DMS79 (cell line): ENCODE measurements at places on chromosomes 13 and 19.

DNA sequence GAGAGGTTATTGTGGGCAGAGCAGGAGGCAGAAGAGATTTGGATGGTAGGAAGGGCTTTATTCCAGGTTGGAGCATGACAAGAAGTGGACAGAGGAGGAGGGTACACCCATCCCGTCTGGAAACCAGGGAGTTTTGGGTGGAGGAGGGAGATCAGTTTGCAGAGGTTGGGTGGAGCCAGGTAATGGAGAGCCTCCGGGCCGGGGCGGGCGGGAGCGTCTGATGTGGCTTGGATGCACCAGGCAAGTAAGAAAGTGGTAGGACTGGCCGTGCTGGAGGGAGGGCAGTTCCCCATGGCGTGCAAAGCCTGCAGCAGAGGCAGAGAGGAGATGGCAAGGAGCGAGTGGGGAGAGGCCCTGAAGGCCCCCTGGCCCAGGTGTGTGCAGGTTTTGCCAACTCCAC is 10.9 kb downstream of the IGFLR1 start:
- DNase-seq: no peak

DNA sequence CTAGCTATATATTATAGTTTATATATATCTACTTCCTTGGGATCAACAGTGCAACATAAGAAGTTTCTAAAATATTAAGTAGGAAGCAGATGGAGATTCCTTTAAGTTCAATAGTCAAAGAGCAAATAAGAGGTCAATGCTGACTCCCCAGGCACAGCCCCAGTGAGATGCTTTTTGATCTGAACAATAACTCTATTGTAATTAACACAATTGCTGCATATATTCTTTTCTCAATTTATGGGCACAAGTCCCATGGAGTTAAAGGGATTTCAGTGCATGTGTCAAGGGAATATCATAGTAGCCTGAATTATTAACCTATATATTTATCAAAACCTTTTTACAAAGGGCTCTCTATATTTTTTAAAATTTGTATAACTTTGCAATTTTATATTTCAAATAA is 180.8 kb downstream of the SPRY2 start:
- DNase-seq: no peak

GRCh38 chr13:27559719-27560118 is 60.6 kb downstream of the LNX2 start:
- DNase-seq: no peak

GRCh38 chr13:109344552-109345157 is 441.7 kb downstream of the IRS2 start:
- no peak for DNase-seq

GRCh38 chr13:66887088-66887487 is 343.0 kb downstream of the PCDH9 start:
- no peak for DNase-seq

- no peak for DNase-seq
Measured at GRCh38 chr13:68976287-68976686, 1131.3 kb upstream of the ATXN8OS start.

- DNase-seq: no peak
Measured at GRCh38 chr13:110811771-110812120, 98.2 kb downstream of the ING1 start.

GRCh38 chr13:20219577-20219976 is 12.5 kb downstream of the GJB6 start:
- no peak for DNase-seq

DNA sequence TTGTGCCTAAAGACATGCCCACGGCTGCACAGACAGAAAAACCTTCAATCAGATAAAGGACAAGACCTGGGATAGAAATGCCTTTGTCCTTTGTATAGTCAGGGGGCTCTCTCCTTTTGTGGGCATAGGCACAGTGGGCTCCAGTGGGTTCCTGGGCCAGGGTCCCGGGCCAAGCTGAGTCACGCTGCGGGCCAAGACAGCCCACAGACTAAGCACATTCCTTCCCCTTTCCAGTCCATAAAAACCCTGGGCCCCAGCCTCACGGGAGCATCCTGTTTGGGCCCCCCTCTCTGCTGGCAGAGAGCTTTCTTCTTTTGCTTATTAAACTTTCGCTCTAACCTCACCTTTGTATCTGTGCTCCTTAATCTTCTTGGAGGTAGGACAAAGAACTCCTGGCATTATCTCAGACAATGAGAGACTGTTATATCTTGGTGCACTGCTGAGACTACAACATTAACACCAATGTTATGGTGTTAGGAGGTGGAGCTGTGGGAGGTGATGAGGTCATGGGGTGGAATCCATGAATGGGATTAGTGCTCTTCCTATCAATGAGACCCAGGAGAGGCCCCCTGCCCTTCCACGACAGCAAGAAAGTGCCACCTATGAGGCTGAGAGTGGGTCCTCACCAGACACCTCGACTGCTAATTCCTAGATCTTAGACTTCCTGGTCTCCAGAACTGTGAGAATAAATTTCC is 20.8 kb upstream of the FBXL3 start:
- no peak for DNase-seq

DNA sequence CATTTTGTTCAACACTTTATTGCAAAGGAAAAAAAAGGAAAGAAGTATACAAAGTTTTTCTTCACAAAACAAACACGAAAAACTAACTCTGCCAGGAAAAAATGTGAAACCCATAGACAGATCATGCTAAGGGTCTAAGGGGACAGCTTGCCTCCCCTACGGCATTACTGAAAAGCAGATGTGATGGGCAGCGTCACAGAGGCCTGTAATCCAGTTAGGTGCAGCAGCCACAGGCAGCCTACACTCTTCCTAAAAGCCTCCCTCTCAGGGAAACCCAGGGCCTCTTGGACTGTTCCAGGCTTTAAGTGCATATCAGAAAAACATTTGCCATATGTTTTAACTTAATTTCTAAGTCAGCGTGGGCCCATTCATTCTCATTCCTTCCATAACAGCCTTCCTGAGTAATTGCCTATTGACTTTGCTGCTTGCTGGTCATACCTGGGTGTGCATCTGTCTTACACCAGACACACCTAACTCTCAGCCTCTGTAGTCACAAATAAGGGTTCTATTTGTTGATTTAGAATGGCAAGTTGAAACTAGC is 135.7 kb upstream of the SERP2 start:
- no peak for DNase-seq

DNA sequence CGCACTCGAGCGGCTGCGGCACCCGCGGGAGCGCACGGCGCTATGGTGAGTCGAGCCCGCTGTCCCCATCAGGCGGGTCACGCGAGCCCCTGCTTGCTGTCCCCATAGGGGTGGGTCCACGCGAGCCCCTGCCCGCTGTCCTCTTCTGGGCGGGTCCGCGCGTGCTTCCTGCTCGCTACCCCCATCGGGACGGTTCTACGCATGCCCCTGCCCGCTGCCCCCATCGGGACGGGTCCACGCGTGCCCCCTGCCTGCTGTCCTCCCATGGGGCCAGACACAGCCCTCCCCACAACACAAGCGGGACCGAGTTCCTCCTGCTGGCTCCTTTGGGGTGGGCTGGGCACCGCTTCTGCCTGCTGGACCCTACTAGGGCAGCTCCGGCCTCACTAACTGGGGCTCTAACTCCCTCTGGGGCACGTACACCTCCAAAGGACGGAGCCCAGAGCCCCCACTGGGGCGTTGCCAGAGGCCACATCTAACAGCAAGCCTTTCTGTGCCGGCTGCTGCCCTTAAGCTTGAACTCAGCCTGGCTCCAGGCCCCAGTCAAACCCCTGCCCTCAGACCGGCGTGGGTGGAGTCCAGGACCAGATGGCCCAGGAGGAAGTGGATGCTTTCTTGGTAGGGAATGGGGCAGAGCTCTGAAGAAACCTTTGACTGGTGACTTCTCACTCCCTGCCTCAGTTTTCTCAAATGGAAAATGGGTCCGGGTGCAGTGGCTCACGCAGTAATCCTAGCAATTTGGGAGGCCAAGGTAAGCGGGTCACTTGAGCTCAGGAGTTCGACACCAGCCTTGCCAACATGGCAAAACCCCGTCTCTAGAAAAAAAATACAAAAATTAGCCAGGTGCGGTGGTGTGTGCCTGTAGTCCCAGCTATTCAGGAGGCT is 722 bp downstream of the COLGALT1 start:
- peak; percentile 9 for DNase-seq

GRCh38 chr13:94938124-94938523 is 225.8 kb upstream of the SOX21 start:
- DNase-seq: no peak

GRCh38 chr13:48615049-48615448 is 38.7 kb upstream of the CYSLTR2 start:
- no peak for DNase-seq

GRCh38 chr13:111049791-111050538 is 65.1 kb upstream of the ARHGEF7 start:
- DNase-seq: no peak

DNA sequence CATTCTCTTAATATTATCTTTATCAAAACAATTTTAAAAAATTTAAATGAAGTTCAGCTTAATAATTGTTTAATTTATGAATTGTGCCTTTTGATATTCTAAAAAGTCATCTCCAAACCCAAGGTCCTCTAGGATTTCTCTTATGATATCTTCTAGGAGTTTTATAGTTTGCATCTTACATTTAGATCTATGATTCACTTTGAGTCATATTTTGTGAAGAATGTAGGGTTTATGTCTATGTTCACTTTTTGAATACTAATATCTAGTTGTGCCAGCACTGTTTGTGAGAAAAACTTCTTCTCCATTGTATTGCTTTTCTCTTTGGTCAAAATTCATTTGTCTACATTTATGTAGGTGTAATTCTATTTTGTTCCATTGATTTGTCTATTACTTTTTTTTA is 1068.4 kb upstream of the SPRY2 start:
- no peak for DNase-seq

GRCh38 chr13:58830841-58831240 is 1199.3 kb downstream of the PCDH17 start:
- DNase-seq: no peak

- DNase-seq: no peak
Measured at GRCh38 chr19:17450264-17451075, 2.0 kb upstream of the TMEM221 start.

DNA sequence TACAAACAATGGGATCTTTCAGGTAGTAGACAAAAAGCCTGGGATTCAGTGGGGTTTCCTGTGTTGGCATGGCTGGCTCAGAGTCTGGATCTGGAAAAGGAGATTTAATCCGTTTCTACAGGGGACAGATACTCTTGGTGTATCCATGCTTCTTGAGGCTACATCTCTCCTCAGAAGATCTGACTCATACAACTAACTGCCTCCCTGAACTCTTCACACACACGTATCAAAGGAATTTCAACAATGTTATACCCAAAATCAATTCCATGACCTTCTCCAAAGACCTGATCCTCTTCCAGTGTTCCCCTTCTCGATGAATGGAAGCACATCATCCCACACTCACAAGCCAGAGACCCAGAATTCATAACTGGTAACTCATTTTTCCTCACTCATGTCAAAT is 435.3 kb upstream of the NBEA start:
- no peak for DNase-seq

- DNase-seq: no peak
Measured at GRCh38 chr13:66329988-66330451, 900.1 kb downstream of the PCDH9 start.

DNA sequence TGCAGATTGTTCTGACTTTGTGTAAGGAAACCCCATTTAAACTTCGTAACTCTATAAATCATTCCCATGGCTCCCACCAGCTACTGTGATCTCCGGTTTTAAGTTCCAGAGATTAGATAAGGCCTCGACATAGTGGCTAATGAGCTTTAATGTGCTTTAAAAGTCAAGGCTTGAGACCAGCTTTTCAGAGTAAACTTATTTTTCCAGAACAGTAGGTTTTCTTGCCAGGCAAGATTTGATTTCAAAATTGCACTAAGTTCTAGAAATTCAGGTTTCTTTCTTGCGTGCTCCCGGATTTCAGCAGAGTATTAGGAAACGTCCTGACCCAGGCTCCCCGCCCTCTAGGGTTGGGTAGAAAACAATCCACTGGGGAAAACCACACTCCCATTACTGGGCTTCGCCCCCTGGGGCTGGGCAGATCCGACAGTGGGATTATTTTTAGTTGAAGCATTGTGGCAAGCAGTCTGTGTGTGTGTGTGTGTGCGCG is 43.3 kb downstream of the CRYL1 start:
- DNase-seq: no peak

- no peak for DNase-seq
Measured at GRCh38 chr13:97233499-97233898, 11.4 kb downstream of the MBNL2 start.

GRCh38 chr13:109148243-109148642 is 518.8 kb downstream of the MYO16 start:
- DNase-seq: no peak

DNA sequence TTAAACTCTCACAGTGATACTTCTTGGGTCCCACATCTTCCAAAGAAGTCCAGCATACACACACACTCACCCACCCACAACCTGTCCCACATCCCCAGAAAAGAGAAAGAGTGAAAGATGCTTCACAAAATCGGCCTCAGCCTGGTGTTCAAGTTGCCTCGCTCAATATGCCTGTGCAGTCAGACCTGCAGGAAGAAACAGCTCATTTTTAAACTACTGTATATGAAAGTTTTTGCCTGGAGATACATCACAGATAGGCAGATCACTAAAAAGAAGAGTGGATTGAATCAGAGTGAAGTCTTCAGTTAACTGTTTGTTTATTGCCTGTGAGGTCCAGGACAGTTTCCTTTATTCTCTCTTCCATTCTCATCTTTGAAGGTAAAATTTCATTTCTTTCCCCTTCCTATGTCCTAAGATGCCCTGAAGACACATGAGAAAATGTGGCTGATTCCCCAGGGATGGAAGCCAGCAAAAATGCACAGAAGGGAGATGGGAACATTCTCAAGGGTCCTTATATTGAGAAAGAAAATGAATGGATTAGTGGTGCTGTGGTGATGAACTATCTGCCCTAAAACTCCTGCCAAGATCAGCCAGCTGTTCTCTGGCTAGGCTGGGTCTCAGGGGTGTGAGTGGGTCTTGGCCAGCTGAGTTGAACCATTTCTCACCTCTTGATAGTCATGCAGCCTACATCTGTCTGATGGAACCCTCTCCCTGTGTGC is 259.0 kb downstream of the ITGBL1 start:
- no peak for DNase-seq

- DNase-seq: no peak
Measured at GRCh38 chr19:10419646-10420443, 493 bp upstream of the PDE4A start.

- DNase-seq: no peak
Measured at GRCh38 chr13:29572575-29572974, 22.9 kb downstream of the SLC7A1 start.

DNA sequence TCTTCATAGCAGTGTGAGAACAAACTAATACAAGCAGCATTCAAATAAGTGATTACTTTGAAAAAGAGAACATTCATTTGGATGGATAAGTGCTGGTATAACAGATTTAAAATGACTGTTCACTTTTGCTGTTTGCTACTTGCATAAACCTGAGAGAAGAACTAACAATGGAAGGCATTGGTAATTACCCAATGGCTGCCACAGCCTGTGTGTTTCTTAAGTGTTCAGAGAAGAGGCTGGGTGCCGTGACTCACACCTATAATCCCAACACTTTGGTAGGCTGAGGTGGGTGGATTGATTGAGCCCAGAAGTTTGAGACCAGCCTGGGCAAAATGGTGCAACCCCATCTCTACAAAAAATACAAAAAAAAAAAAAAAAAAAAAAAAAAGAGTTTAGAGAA is 4.9 kb upstream of the TEX26 start:
- no peak for DNase-seq
